ENCODE measurements at places on chromosomes 1 and 21.

GRCh38 chr1:160646711-160647328 lies at the start of gene SLAMF1:
TSS of gene SLAMF1 (minus strand) at chr1:160647044. CDS start at chr1:160646945, 99 bp downstream.
- DNase-seq: no peak

GRCh38 chr1:111082421-111083203 lies 57.3 kb downstream of the DRAM2 start:
- no peak for DNase-seq

- peak; percentile 73 for DNase-seq
These were observed 4.1 kb upstream of the TFAP2E start for GRCh38 chr1:35568975-35569395.

DNA sequence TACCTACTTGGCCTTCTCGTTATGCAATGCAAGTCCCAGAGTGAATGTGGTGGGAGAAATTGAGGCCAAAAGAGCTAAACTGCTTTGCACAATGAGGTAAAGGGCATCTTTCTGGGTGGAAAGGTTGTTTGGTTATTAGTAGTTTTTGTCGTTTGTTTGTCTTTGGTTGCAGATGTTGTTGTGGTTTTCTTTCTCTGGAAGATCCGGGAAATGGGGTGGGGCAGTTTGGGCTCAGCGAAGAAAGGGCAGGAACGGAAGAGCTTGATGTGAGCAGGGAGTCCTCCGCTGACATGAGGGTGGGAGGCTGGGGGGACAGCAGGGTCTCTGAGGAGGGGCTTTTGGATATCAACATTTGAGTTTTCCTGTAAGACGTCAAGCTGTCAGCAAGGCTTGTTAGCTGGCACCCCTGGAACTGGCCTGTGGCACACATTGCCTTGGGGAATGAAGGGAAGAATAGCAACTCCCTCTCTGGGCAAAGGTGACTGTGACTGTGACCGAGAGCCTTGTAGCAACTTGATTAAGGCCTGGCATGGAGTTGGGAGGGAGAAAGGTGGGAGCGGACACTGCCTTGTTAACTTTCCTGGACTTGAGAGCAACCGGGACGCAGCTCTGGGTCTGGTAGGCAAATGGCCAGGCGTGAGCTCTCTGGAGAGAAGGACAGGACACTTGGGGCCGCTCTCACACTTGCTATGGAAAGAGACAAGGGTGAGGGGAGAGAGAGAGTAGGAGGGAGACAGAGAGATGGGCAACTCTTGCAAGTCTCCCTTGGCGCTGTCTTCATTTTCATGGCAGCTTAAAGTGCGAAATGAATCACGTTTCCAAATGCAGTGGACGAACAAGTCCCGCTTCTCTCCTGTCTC lies 15.4 kb upstream of the OPRD1 start:
- no peak for DNase-seq

GRCh38 chr1:14925336-14926136 lies 228.0 kb upstream of the TMEM51 start:
- DNase-seq: no peak

DNA sequence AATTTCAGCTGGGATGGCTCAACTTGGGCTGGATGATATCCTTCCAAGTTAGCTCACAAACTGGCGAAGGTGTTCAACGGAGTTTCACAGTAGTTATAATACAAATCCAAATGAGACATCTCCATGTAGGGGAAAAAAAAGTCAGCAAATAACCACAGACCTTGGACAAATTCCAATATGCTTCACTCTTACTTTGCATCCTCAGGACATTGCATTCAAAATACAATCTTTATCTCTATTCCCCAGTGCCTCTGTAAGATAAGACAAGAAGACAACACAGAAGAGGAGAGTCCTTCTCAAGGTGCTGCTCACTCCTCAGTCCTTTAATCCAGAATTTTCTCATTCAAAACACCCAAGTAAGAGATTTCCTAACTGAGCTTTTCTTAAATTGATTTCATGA lies 1797.7 kb downstream of the MRPL39 start:
- DNase-seq: no peak

- no peak for DNase-seq
These were observed 27.0 kb downstream of the ZC3H11B start for GRCh38 chr1:219585837-219586455.

GRCh38 chr1:98264727-98265126 lies 343.9 kb upstream of the DPYD start:
- DNase-seq: no peak

DNA sequence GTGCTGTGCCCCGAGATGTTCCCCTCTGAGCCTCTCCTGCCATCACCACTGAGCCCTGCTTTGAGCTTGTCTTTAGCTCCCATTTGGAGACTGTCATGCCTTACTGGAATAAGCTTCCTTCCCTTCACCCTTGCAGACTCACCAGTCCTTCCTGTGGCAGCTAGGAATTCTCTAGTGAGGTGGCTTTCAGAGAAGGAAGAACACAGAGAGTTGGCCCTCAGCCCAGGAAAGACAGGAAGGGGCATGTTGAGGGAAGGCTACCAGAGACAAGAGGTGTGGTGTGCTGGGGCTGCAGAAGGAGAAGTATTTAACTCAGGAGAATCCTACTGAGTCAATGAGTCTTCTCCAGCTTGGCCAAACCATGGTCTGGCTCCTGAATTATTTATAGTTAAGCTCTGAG lies 76.3 kb downstream of the UCK2 start:
- DNase-seq: peak; percentile 41

DNA sequence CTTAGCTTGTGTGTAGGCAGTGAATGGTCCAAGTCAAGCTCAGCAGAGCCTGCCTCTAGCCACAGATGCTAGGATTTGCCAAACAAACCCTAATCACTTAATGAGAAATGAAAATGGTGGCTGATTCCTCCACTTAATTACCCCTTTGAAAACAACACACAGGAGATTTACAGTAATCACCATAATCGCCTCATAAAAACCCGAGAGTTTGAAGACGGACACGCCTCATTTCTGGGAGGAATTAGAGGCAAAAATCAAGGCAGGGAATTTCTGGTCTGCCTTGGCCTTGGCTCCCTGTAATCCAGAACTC lies 16.3 kb upstream of the FOXE3 start:
- no peak for DNase-seq

- no peak for DNase-seq
These were observed 56.1 kb downstream of the HSF2BP start for GRCh38 chr21:43603233-43603626.

GRCh38 chr1:143652744-143653428 lies 318.9 kb downstream of the FAM72C start:
- DNase-seq: no peak

- DNase-seq: peak; percentile 96
These were observed 83.0 kb upstream of the ZC3H12A start for GRCh38 chr1:37391211-37392011.

DNA sequence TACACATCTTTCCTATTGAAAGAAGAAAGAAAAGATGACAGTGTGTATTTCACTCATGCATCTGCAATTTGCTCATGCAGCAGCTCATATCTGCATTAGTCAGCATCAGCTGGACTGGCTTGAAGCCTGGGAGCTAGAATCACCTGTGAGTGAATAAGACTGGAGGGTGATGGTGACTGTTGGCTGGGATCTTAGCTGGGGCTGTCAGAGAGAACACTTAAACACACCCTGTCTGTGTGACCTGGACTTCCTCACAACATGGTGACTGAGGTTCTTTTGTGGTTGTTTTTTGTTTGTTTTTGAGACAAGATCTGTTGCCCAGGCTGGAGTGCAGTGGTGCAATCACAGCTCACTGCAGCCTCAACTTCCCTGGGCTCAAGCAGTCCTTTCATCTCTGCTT lies 24.9 kb downstream of the KLHDC7A start:
- DNase-seq: no peak

DNA sequence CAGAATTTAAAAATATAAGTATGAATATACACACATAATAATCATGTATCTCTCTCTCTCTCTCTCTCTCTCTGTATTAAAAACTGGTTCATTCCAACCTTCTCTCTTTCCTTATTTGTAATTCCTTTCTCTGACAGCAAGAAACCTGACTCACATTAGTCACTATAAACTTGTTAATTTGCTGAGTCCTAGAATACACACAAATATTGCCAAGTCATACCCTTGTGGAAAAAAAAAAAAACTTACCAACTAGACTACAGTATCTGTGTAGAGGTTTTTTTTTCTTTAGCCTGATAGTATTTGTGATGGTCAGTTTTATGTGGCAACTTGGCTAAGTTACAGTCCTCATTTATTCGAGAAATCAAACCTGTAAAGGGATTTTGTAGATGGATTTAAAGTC lies 26.3 kb upstream of the NHLH2 start:
- no peak for DNase-seq

DNA sequence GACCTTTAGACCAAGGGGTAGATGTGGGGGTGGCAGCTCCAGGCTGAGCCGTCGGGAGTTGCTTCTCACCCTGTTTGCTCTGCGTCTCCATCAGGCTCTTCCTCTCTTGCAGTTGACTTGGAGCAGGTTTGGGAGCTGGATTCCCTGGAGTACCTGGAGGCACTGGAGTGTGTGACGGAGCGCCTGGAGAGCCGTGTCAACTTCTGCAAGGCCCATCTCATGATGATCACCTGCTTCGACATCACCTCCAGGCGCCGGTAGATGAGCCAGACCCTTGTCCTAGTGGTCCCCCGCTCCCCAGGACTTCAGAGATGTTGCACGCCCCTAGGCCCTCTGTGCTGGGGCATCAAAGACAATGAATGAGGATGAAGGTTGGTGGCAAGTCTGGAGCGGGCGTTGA lies 547.6 kb downstream of the KIF26B start:
- DNase-seq: no peak

- DNase-seq: no peak
These were observed 21.9 kb upstream of the ERO1B start for GRCh38 chr1:236303675-236304074.

GRCh38 chr1:20280906-20281305 lies 9.8 kb upstream of the VWA5B1 start:
- no peak for DNase-seq

DNA sequence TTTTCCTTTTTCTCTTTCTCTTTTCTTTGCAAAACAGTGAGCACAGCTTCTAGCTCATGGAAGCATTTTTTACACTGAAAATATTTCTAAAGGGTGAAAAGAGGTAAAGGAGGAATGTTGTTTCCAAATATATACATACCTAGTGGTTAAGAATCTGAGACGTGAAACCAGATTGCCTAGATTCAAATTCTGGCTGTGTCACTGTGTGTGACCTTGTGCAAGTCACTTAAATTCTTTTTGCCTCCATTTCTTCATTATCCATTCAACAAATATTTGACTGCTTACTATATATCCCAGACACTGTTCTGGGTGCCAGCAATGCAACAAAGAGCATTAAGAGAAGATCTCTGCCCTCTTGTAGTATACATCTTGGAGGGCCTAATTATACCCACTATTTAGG lies 53.3 kb downstream of the ZFYVE9 start:
- DNase-seq: no peak

- DNase-seq: peak; percentile 5
These were observed 431 bp downstream of the ARPC5 start for GRCh38 chr1:183635099-183635605.

DNA sequence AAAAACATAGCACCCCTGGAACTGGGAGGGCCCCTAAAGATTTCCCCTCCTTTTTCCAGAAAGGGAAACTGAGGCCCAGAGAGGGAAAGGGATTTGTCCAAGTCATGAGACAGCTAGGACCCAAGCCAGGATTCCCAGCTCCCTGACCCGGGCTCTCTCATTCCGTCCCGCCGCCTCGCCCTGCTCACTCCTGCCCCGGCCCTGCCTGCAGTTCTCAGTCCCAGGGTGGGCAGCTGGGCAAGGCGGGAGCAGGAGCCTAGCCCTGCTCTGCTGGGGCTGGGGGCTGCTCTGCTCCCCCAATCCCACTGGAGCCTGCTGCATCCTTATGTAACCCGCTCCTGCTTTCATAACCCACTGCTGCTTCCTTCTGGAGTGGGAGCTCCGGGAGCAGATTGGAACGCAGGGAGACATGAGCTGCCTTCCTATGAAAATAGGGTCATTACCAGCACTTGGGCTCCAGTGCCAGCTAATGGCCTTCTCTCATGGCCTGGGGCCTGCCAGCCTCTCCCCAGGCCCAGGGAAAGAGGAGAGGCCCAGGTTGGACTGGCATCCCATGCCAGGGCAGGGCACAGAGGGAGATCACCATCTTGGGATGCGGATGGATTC lies 84.5 kb downstream of the CAMK2N1 start:
- DNase-seq: no peak

- DNase-seq: no peak
These were observed 332.1 kb downstream of the KIF26B start for GRCh38 chr1:245486775-245487470.

DNA sequence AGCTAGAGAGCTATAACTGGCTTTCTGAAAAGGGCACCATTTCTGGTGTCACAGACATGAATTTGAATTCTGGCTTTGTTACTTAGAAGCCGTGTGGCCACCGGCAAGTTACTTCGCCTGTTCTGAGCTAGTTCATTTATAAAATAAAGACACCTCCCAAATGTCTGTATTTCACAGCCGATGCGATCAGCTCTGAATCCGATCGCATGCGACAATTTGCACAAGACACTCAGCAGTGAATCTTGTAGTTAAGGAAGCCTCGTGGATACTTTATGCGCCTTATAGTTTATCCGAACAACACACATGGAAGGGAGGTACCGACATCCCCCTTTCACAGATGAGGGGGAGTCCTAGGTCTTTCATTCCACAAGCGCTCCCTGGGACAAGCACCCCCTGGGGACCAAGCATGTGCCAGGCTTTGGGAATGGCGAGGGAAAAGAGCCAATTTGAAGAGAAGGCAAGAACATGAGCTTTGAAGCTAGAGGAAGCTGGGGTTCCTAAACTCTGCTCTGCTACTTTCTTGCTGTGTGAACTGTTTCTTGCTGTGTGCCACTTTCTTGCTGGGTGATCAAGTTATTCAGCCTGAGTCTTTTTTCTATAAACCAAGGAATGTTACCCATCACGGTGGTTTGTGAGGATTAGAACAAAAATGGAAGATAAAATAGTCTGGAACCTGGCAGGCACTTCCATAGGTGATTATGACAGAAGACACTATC lies 3.9 kb downstream of the ID3 start:
- DNase-seq: peak; percentile 42

DNA sequence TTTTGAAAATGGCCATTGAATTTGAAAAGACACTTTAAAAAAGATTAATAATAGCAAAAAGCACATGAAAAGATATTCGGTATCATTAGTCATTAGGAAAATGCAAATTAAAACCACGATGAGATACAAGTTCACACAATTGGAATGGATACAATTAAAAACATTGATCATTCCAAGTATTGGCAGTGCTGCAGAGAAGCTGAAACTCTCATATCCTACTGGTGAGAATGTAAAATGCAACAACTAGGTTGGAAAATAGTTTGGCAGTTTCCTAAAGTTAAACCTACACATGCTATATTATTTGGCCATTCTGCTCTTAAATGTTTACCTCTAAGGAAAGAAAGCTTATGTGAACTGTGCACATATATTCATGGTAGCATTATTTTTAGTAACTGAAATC lies 838.7 kb upstream of the PRMT6 start:
- no peak for DNase-seq

DNA sequence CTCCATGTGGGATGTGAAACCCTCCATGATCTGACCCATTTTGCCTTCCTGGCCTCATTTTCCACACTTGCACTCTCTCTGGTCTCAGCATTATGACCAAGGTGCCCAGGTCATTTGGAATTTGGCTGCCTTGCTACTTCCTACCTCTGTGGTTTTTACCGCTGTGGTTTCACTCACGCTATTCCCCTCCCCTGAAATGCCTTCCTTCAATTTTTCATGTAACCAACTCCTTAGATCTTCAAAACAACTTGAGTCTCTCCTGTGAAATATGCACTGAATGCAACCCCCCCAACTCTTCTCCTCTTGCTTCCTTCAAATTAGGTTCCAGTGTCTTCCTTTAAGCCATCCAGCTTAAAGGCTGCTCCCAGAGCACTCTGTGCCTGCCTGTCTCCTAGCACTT lies 50.1 kb downstream of the PHC2 start:
- no peak for DNase-seq

All from NCI-H1105 (cell line).